ENCODE measurements at places on chromosomes 7 and 10. TPM values are rescaled to one million over a fixed set of nuclear protein-coding genes. Genes with fewer than 3 reads are reported as not detected.

EPHB6 gene
- total RNA-seq = 7.4 TPM

DNA sequence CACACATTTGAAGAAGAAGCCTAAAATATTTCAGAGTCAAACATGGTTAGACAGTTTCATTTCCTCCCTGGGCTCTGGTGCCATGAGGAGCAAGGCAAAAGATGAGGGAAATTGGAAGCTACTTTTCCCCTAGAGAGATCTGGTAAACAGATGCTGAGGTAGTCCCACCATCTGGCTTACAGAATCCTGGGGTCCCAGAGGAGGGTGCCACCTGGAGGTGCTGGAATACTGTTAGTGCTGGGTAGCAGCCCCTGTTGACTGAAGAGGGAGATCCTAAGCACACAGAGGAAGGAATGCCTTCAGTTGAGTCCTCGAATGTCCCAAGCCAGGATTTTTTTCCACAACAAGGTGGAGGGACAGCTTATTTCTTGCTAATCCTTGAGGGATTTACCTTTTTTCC lies 160.1 kb downstream of the FZD1 start:
- no peak overlapping the region for H3K4me3 ChIP-seq
- H3K27ac ChIP-seq = no peak overlapping the region
- H3K36me3 ChIP-seq = no peaks in the 10 kb centered on the region
- no peak for DNase-seq
- no peaks in the 10 kb centered on the region for H3K4me1 ChIP-seq

- H3K27ac ChIP-seq = no peak overlapping the region
- no peak overlapping the region for H3K4me3 ChIP-seq
- peak; percentile 13 for DNase-seq
- no peaks in the 10 kb centered on the region for H3K27me3 ChIP-seq
- H3K4me1 ChIP-seq = no peaks in the 10 kb centered on the region
Measured at GRCh38 chr7:141369422-141369821, 181.8 kb upstream of the AGK start.

DNA sequence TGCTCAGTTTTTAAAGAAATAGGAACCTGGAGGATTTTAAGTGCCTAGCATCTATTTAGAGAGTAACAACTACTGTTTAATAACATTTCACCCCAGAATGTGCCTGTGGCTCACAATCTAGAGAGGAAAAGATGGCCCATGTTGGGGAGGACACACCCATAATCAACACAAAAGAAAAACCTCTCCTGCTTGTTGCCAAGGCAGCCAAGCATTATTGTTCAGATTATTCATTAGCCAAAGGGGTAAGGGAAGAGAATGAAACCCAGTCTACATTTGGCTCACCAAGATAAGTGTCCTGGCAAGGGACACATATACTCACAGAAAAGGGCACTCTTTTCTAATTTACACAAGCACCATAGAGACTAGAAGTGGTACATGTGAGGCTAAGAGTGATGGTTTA lies 17.7 kb upstream of the IFIT1B start:
- no peak for DNase-seq
- H3K27ac ChIP-seq = peak overlapping the region; percentile 51
- no peak overlapping the region for H3K4me3 ChIP-seq
- H3K27me3 ChIP-seq = no peaks in the 10 kb centered on the region
- H3K4me1 ChIP-seq = peaks cover 9% of the 10 kb centered on the region

- H3K4me3 ChIP-seq = no peak overlapping the region
- no peaks in the 10 kb centered on the region for H3K4me1 ChIP-seq
- no peak overlapping the region for H3K27ac ChIP-seq
- no peaks in the 10 kb centered on the region for H3K36me3 ChIP-seq
- DNase-seq = no peak
- H3K27me3 ChIP-seq = no peaks in the 10 kb centered on the region
Measured at GRCh38 chr7:112866424-112866823, 76.2 kb upstream of the TMEM168 start.

GRCh38 chr7:131026297-131027000 lies 292.4 kb upstream of the KLF14 start:
- H3K27me3 ChIP-seq = no peaks in the 10 kb centered on the region
- H3K27ac ChIP-seq = no peak overlapping the region
- DNase-seq = peak; percentile 20
- H3K4me3 ChIP-seq = no peak overlapping the region
- no peaks in the 10 kb centered on the region for H3K36me3 ChIP-seq

DNA sequence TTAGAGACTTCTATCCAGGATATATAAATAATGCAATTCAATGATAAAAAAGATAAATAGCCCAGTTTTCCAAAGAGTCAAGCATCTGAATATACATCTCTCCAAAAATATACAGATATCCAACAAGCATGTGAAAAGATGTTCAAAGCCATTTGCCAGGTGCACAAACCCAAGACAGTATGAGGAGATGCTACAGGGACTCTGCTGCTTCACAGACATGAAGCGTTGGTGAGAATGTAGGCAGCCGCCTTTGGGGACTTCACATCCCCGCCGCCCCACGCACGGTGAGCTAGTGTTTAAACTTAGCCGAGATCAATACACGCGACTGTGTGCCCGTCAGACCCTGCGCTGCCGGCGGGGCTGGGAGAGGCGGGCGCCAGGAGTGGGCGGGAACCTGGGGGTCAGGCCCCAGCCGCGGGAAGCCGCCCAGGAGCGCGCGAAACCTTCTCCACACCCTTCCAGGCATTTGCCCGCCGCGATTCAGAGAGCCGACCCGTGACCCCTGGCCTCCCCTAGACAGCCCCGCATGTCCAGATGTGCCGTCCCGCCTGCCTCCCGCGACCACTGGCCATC lies 927 bp upstream of the ALOX5 start:
- H3K27ac ChIP-seq = no peak overlapping the region
- no peaks in the 10 kb centered on the region for H3K36me3 ChIP-seq
- H3K4me1 ChIP-seq = peaks cover 11% of the 10 kb centered on the region

SEMA4G gene
- total RNA-seq = 48.6 TPM

FGFBP3 gene
- 2.4 TPM for total RNA-seq

DNA sequence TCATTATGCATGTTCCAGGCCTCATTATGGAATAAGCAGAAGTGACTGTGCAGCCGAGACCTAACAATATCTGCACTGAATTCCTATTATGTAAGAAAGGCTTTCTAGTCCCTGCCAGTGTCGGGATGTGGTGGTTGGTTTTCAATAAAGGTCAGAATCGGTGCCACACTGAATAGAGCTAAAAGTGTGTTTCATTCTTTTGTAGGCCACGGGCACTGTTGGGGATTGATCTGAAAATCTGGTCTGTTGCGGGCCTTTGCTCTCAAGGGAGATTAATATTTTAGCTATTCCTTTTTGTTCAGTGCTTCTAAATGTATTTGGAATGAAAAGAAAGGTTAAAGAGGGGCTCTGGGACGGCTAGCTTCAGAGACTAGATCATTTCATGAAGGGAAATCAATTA lies 559.4 kb upstream of the GALNT17 start:
- DNase-seq = no peak
- H3K27ac ChIP-seq = no peak overlapping the region
- H3K27me3 ChIP-seq = no peaks in the 10 kb centered on the region
- H3K4me1 ChIP-seq = peaks cover 50% of the 10 kb centered on the region
- no peak overlapping the region for H3K4me3 ChIP-seq
- H3K36me3 ChIP-seq = no peaks in the 10 kb centered on the region

DNA sequence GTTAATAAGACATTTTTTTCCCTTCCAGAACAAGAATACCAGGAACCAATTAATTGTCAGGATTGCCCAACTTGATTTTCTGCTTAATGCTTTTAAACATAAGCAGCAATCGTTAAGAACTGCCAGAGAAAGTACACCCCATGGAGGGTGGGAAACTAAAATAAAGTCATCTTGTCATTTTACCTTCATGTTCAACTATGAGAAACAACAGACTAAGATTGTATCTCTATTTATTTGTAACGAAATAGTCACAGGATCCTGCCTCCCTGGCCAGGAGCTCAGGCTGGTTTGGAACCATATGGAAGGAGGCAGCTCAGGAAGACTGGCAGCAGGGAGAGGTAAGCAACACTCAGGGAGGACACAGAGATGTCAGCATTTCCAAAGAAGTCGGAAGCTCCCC lies 129.6 kb downstream of the TNS3 start:
- H3K27me3 ChIP-seq = no peaks in the 10 kb centered on the region
- H3K27ac ChIP-seq = peak overlapping the region; percentile 78
- no peaks in the 10 kb centered on the region for H3K36me3 ChIP-seq

DNA sequence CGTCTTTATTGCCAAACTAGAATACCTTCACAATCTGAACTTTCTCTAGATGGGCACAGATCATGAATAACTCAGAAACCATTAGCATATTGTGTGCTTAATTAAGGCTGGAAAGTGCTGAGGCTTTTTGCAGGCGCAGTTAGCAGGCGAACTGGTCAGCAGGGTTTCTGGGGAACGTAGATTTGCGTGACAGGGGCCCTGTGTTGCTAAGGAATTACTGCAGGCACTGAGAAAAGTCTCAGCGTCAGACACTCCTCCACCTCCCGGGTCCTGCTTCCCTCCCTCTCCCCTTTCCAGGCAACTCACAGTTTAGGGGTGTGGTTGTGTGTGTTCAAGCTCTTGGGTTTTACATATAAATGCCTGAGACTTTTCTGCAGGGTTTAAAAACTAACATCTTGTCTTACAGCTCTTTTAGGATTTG lies 2.2 kb downstream of the MAP3K8 start:
- H3K36me3 ChIP-seq = no peaks in the 10 kb centered on the region
- peak overlapping the region; percentile 81 for H3K4me3 ChIP-seq
- no peaks in the 10 kb centered on the region for H3K27me3 ChIP-seq
- H3K27ac ChIP-seq = peak overlapping the region; percentile 98
- H3K4me1 ChIP-seq = peaks cover 34% of the 10 kb centered on the region

GRCh38 chr10:84005403-84005802 lies 133.9 kb upstream of the GHITM start:
- DNase-seq = no peak
- H3K27me3 ChIP-seq = no peaks in the 10 kb centered on the region
- no peaks in the 10 kb centered on the region for H3K36me3 ChIP-seq
- H3K4me3 ChIP-seq = no peak overlapping the region
- no peaks in the 10 kb centered on the region for H3K4me1 ChIP-seq

ANLN gene
- 26.3 TPM for total RNA-seq

DNA sequence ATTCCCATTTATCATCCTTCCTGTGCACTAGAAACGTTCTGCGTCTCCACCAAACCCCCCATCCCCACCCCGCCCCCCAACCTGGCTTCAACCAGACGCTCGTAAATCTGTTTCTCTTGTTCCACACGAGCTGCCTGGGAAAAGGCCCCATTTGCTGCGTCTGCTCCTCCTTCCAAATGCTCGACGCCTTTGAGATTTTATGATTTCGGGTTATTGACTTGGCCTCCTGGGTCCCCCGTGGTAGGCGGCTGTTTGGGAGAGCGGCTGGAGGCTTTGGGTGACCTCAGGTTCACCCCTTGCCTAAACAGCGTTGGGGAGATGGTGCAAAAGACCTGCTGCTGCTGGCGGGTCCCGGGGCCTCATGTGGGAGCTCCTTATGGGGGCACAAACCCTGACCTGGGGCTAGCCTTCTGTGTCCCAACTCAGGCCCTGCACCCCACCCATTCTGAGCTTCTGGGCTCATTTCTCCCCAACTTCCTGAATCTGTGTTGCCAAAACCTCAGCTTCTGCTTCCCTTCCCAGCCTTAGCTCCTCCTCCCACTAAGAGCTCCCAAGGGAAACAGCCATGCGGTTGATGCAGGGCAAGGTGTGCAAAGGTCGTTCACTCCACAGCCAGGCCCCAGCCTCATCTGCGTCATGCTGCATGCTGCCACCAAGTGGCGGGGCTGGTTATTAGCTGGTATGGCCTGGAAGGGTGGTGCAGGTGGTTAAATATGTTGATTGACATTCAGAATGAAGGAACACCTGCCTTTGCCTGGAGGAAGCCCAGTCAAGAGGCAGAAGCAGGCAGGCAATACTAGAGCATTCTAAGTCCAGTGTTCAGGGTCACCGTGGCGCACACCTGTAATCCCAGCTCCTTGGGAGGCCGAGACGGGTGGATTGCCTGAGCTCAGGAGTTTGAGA lies 49.1 kb upstream of the ELN start:
- H3K4me1 ChIP-seq = peaks cover 25% of the 10 kb centered on the region
- DNase-seq = peak; percentile 83
- no peaks in the 10 kb centered on the region for H3K36me3 ChIP-seq
- H3K27ac ChIP-seq = peak overlapping the region; percentile 73

OPN1SW gene
- total RNA-seq = not detected

DNA sequence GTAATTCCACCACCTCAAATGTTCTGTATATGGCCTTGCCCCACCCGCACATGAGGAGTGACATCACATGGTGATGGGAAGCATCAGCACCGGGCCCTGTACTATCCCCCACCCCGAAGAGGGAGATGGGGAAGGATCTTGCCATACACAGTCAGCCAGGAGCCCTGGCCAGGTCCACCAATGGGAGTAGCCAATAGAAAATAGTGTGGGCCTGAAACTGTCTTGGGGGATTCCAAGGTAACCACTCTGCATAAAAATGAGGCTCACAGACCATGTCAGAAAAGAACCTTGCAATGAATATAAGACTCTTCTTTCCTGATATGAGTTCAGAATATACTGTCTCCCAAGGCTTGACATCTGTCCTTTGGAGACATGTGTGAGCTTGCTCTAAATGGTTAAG lies 51.1 kb downstream of the ADRB1 start:
- H3K27me3 ChIP-seq = no peaks in the 10 kb centered on the region
- no peak for DNase-seq
- no peaks in the 10 kb centered on the region for H3K4me1 ChIP-seq

DNA sequence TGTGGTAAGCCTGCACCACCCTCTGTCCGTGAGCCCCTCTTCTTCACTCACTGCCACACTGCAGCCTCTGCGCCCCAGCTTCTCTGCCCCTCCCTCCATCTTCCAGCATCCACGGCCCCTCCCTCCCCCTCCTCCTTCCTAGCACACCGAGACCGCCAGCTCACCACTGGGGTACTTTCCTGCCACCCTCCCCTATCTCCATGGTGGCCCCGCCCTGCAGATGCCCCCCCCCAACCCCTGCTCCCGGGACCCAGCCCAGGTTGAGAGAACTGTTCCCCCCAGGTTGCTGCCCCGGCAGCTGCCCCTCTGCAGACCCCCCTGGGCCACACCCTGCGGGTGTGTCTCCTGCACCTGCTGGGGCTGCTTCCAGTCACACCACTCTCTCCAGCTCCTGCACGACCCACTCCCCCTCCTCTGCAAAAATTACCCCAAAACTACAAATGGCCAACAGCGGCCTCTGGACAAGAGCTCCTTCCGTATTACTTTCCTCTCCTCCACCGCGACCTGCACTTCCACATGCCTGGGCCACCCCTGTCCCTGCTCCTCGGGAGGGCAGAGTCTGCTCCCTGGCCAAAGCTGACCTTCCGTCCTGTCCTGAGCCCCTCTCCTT lies 209.2 kb upstream of the PPP2R2D start:
- no peaks in the 10 kb centered on the region for H3K36me3 ChIP-seq
- H3K4me3 ChIP-seq = no peak overlapping the region
- no peak for DNase-seq

- H3K27me3 ChIP-seq = no peaks in the 10 kb centered on the region
- H3K36me3 ChIP-seq = no peaks in the 10 kb centered on the region
- no peak for DNase-seq
Measured at GRCh38 chr10:45265996-45266395, 49.4 kb downstream of the OR13A1 start.

DNA sequence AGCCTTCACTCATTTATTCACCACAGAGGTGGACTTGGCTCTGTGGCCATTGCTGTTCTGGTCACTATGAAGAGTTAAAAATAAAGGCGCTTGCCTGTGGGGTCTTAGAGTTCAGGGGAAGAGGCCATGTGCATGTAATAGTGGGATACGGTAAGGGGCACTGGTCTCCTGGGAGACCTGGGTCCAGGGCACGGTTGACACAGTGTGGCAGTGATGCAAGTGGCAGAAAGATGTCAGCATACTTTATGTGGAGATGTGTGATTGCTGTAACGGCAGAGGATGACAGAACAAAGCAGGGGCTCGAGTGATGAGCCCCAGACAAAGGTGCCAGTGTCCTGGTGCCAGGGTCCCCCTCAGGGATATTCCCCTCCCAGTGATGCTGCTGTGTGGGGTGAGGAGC lies 8.6 kb downstream of the ZSCAN25 start:
- H3K36me3 ChIP-seq = no peaks in the 10 kb centered on the region
- no peaks in the 10 kb centered on the region for H3K27me3 ChIP-seq

ETV1 gene
- total RNA-seq = 8.4 TPM

PDE1C gene
- total RNA-seq = 3.3 TPM

AGBL3 gene
- 6.4 TPM for total RNA-seq

Measured in hepatocyte (in vitro differentiated cells).